ENCODE measurements at places on chromosomes 2 and 18. TPM values are rescaled to one million over a fixed set of nuclear protein-coding genes. Genes with fewer than 3 reads are reported as not detected.

The SKA1 gene
- 1.0 TPM for total RNA-seq

GRCh38 chr18:50307400-50307737 is 19.9 kb upstream of the CXXC1 start:
- DNase-seq: no peak

DNA sequence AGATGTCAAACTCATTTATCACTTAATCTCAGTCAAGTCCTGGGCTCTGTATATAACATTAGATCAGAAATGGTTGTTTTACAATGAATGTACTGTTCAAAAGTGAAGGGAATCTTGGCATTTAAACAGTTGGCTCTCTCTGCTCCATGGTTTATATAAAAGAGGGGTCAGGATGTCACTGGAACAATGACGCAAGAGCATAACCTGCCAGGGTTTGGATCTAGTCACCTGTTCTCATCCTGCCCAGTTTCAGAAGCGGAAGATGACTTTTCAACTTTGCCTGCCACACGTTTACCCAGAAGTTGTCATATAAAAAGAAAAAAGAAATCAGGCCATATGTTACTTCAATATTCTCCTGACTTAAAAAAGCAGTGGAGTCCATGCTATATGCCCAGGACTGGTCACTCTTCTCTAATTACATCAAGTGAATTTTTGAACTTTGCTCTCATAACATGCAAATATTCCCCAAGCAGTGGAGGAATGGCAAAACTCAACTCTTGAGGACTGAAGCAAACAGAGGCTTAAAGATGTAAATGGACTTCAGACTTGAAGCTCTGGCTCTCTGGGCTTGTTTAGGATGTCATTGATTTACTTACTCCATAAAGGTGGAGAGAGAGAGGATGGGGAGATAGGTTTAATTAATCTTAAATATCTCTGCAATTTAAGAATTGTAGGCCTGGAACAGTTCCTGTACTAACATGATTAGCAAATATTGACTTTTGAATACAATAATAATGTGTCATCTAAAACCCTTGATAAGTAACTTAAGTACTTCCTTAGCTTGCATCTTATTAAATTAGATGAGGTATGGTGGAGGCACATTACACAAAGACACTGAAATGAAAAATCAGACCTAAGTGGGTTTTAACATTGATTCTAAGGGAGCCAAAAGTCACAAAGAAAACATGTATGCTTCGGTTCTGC is 58.3 kb downstream of the ETAA1 start:
- no peak for DNase-seq

GRCh38 chr2:216807857-216808272 is 52.0 kb downstream of the TNP1 start:
- DNase-seq: no peak

DNA sequence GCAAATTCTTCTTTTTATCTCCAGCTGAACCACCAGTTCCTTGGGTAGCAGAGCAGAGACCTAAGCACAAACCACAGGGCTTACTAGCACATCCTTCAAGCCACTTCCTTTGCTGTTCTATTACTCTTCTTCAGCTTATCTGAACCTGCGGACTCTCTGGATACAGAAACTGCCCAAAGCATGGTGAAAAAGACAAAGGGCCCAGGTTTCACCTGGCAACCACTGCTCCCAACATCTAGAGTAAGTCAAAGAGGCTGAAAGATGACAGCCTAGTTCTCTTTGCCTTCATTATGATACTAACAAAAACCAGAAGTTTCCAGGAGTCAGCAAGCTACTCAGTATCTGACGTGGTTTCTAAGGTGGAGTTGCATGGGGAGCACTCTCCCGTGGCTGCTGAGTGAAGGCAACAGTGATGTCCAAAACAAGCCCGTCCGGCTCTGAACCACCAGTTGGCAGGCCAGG is 43.4 kb downstream of the KANSL3 start:
- no peak for DNase-seq

GRCh38 chr2:145909175-145909755 is 1389.3 kb upstream of the ZEB2 start:
- DNase-seq: no peak

The WNT10A gene
- 0.22 TPM for total RNA-seq

DNA sequence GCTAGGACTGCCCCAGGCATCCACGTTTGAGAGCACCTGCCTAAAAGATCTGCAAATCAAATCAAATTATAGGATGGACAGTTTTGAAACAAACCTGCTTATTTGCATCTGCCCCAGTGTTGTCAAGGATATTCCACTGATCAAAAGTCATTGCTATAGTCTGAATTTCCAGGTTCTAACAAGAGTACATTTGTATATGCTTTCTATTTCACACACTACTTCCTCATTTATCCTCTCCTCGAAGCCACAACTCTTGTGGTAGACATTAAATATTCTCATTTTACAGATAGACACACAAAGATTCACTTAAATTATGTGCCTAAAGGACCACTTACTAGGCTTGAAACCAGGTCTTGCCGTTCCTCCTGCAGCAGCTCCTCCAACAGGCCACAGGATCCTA is 11.9 kb upstream of the TET3 start:
- no peak for DNase-seq

The UBXN2A gene
- total RNA-seq: 12.9 TPM

The CHRNG gene
- total RNA-seq: not detected

All from mucosa of descending colon (tissue), 3 donors.